ENCODE measurements at places on chromosomes 6 and 20.

DNA sequence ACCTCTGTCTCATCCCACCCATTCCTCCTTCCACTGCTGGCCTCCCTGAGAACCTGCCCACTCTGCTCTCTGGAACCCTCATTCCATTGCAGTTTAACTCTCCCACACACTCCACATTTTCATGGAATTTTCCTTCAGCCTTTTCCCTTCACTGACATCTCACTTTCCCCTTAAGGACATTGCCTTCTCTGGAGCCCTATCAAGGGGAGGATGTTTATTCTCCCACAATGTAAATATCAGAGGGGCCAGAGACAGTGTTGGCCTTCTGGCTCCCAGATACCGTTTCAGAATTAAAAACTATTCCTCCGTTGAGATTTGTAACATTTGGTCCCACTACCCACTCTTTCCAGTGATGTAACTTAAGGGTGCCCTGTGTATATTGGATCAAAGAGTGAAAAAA lies 199.5 kb upstream of the KCNK16 start:
- DNase-seq, result no peak

- no peak for DNase-seq
These were observed 808.4 kb upstream of the EPHA7 start for GRCh38 chr6:94227741-94228140.

DNA sequence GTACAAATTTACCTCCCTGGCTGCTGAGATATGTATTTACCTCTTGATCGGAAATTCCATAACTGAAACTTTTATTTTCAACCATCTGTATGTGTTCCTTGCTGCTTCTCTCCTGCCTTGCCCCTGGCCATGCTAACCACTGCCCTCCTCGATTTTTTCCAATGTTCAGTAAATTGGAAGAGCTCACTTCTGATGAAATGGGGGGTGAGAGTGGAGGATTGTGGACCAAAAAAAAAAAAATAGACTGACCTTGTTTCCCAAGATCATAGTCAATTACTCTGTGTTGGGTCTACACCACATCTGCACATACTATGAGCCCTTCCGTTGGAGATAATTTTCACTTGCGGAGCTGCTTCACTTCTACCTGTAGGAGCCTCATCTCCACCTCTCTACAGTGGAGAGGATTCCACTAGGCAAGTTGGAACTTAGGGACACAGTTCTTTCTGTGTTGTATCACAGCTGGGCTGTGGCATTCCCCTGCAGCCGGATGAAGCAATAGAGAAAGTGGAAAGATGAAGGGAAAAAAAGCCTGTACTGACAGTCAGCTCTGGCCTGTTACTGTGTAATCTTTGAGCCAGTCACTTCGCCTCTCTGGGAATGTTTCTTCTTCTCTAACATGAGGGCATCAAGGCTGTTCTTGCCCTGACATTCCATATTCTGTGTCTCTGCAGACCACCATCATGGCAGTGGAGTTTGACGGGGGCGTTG lies 1.6 kb downstream of the PSMB9 start:
- DNase-seq, result no peak

DNA sequence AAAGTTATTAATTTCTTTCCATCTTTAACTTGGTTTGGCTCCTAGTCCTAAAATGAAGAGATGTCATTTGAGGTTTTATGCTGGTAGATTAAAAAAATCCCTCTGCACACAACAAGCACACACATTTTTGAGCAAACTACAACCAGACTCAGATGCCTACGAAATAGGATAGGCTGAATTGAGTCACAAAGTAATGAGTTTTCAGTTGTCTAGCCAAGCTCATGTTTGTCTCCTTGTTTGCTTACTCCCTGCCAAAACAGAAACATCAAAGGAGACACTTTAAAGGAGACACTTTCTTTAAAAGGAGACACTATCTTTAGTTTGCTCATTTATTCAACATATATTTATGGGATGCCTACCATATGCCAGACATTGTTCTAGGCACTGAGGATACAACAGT lies 56.2 kb downstream of the TPBG start:
- no peak for DNase-seq

GRCh38 chr20:682123-682522 lies 6.5 kb upstream of the SCRT2 start:
- no peak for DNase-seq

GRCh38 chr20:18653736-18654447 lies 66.0 kb downstream of the DTD1 start:
- no peak for DNase-seq

GRCh38 chr6:53735896-53736295 lies 58.9 kb upstream of the LRRC1 start:
- no peak for DNase-seq

GRCh38 chr20:50521221-50522052 lies 11.3 kb downstream of the PTPN1 start:
- no peak for DNase-seq

GRCh38 chr20:21706261-21707195 lies 1.1 kb downstream of the PAX1 start:
- no peak for DNase-seq

GRCh38 chr6:140226637-140227036 lies 852.2 kb upstream of the CITED2 start:
- DNase-seq, result no peak

- DNase-seq, result no peak
These were observed 126.8 kb upstream of the TMEM170B start for GRCh38 chr6:11410539-11411307.

- DNase-seq, result no peak
These were observed 45.4 kb downstream of the MYB start for GRCh38 chr6:135226537-135226936.

DNA sequence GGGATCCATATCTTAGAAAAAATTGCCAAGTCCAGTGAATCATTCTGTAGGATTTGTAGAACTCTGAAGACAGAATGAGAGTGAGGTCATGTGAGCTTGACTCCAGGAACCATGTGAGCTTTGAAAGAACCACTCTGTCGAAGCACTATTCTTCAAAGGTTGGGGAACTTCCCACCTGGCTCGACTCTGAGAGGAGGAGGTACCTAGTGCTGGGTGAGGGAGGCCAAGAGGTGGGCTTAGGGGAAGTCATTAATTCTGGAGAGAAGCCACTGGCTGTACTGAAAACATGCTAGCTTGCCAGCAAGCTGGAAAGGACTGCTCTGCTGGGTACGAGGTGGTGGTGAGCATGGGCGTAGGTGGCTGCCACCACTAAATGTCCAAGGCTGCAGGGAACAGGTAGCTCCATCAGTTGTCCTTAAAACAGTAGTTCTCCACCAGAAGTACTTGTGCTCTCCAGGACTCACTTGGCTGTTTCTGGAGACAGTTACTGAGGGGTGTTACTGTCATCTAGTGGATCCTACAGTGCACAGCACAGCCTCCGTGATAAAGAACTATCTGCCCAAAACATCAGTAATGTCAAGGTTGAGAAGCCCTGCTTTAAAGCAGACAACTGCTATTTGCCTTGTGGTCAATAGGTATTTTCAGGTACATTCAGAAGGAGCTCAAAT lies 34.7 kb upstream of the SYNJ2 start:
- no peak for DNase-seq

- DNase-seq, result no peak
These were observed 4.4 kb upstream of the HELZ2 start for GRCh38 chr20:63578224-63579016.

- no peak for DNase-seq
These were observed 116.3 kb upstream of the AFDN start for GRCh38 chr6:167710363-167710920.

GRCh38 chr6:21323577-21323976 lies 270.0 kb upstream of the SOX4 start:
- DNase-seq, result no peak

DNA sequence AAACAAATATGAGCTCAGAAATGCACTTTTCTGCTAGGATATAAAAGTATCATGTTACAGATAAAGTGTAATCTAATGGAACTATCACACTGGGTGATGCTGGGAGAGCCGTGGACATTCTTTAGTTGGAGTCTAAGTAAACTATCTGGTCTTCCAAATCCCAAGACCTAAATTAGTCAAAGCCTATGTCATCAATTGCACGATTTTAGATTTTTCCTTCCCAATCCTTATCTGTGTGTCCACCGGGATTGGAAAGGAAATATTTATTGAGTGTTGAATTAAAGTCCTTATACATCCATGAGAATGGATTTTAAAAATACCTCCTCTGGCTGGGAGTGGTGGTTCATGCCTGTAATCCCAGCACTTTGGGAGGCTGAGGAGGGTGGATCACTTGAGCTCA lies 19.6 kb upstream of the MRAP2 start:
- DNase-seq, result no peak

DNA sequence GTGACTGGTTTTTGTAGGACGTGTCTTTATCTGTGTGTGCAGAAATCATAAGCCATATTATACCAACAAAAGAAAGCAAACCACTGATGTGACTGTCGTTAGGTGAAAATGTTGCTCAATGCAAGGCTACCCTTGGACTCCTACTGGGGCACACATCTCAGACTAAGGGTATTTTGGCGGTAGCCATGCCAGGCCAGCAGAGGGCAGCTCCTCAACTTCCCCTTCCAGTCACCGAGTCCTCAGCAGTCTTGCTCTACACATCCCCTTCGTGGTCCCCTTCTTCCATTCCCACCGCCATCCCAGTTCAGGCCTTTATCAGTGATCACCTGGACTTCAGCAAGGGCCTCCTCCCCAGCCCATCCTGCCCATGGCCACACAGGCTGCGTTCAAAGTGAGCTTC lies 113.7 kb upstream of the GGTLC1 start:
- DNase-seq, result no peak

DNA sequence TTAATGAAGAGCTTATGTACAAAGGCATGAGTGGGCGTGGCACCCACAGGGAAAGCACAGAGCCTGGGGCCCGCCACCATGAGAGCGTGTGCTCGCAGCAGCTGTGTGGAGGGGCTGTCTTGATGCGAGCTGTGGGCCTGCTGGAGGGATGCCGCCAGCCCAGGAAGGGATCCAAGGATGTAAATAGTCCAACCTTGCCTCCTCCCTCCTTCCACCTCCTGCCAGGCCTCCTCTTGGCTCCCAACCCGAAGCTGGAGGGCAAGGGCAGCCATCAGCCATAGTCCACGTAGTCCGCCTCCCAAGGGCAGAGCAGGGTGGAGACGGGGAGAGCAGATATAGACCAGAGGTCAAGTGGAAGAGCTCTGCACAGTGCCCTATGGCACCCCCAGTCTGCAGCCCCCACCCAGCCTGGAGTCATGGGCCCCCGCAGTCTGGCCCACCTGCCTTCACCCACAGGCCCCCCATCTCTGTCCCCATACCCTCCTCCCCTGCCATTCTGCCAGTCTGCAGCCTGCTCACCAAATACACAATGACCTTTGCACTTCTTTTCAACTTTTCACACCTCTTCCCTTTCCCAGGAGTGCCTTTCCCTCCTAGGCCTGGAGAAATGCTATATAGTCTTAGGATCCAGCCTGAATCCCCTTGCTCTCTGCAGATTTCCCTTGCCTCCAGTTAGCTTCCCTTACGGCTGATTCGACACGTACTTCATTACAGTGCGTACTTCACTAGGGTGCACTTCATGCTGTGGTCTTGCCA lies 77.1 kb downstream of the SHLD1 start:
- DNase-seq, result no peak

GRCh38 chr6:43302126-43302525 lies 4.1 kb downstream of the SLC22A7 start:
- DNase-seq, result no peak

DNA sequence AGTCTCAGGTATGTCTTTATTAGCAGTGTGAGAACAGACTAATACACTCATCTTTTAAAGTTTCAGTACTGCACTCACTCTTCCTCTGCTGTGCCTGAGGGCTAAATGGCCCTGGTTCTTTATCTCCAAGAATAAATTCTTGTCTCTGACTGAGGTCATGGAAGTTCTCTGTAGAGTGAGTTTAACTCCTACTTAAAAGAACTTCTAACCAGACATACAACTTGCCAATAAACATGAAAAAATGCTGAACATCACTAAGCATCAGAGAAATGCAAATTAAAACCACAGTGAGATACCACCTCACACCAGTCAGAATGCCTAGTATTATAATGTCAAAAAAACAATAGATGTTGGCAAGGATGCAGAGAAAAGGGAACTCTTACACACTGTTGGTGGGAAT lies 73.6 kb downstream of the ADAT2 start:
- DNase-seq, result no peak

- no peak for DNase-seq
These were observed 18.2 kb upstream of the SRC start for GRCh38 chr20:37327748-37328147.

DNA sequence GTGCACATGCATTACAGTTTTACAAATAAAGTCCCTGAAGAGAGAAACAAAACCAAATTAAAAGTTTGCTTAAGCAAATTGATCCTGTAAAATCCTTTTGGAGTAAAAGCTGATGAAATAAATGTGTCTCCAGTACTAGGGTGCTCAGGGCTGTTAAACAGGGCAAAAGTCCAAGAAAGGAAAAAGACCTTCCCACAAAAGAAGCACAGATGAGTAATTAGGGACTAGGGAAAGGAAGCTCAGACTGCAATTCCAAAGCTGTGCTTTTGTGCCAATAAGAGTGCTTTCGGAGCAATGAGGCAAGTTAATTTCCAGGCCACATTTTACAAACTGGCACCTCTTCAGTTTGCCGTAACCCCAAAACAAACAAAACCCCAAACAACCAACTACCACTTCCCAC lies 10.4 kb upstream of the RNF182 start:
- no peak for DNase-seq

DNA sequence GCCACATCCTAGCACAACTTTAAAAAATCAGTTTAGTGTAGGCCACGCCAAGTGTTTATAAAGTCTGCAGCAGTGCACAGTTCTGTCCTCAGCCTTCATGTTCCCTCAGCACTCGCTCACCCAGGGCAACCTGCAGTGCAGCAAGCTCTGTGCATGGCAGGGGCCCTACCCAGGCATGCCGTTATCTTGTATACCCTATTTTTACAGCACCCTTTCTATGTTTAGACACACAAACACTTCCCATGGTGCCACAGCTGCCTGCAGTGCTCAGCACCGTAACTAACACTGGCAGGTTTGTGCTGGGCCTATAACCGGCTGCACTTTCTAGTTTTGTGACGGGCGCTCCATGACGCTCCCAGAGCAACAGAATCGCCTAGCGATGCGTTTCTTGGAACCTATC lies 43.8 kb downstream of the ZBTB46 start:
- DNase-seq, result no peak

DNA sequence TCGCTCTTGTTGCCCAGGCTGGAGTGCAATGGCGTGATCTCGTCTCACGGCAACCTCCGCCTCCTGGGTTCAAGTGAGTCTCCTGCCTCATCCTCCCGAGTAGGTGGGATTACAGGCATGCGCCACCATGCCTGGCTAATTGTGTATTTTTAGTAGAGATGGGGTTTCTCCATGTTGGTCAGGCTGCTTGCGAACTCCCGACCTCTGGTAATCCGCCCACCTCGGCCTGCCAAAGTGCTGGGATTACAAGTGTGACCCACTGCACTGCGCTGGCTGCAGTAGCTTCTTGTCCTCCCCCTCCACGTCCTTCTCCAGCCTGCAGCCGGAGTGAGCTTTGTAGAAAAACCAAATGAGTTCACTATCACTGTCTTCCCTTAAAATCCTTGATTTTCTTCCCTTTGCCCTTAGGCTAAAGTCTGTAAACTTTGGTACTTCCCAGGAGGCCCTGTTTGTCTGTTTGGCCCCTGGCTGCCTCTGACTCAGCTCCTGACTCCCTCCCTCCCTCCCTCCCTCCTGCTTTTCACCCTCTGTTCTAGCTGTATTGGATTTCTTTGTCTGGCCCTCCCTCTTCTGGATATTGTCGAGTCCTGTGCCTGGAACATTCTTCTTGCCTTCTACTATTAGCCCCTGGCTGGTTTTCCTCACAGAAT lies 12.9 kb downstream of the PARD6B start:
- DNase-seq, result peak; percentile 88

Measured in SJSA1 (cell line).